Trophoblast cell (in vitro differentiated cells and primary cell): ENCODE measurements at places on chromosomes 7 and 10.

GRCh38 chr10:77493239-77493806, 144.3 kb downstream of the KCNMA1 start:
- DNase-seq: no peak

GRCh38 chr7:143299840-143300239, 11.7 kb downstream of the CASP2 start:
- peak; percentile 32 for DNase-seq

GRCh38 chr7:152312316-152312715, 123.5 kb downstream of the KMT2C start:
- DNase-seq: no peak

- DNase-seq: no peak
Observed at GRCh38 chr7:27663989-27664331, 1.3 kb upstream of the HIBADH start.

DNA sequence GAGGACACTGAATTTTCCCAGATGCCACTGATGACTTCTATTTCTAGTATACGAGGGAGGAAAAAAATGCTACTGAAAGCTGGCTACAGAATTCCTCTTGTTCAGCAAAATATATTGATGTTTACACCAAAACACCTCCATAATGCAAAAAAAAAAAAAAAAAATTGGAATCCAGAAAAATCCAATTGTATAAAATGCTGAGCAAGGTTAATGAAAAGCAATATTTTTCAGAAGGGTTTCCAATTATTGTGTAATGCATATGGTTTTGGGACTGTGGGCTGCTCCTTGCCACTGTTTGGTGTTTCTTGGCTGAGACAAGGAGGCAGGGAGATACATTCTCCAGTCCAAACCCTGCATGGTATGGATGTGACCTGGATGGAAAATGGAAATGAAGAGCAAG, 83.8 kb downstream of the LSM5 start:
- DNase-seq: no peak

- DNase-seq: no peak
Observed at GRCh38 chr10:78191301-78191700, 157.6 kb downstream of the RPS24 start.

GRCh38 chr10:3570131-3570729, 214.8 kb downstream of the KLF6 start:
- no peak for DNase-seq

DNA sequence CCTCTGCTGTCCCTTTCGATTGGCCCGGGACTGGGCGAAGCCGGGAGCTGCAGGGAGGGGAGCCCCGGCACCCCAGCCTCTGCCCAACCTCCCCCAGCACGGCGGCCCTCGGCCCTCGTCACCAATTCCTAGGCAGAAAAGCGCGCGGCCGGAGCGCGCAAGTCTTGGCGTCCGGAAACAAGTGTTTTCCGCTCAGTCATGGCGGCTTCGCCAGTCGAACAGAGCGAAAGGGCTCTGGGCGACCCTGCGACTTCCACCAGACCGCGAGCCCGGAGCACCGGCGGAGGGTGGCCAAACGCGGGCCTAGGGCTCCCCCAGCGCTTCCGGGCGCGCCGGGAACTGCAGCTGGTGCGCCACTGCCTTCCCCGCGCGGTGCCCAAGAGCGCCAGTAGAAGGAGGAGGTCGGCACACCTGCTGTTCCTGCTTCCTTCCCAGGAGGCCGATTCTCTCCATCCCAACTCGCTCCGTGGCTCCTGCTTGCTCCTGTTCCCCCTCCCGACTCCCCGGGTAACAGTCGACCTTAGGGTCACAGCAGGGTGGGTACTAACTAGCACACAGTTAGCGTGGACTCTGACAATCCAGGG, 729.9 kb downstream of the ZWINT start:
- DNase-seq: no peak

- no peak for DNase-seq
Observed at GRCh38 chr7:100486753-100487446, 3.2 kb downstream of the NYAP1 start.

GRCh38 chr7:121530227-121531174, 134.4 kb upstream of the FAM3C start:
- DNase-seq: peak; percentile 71

GRCh38 chr10:93826355-93826754, 67.4 kb upstream of the SLC35G1 start:
- DNase-seq: no peak

GRCh38 chr10:88401671-88402347, 181.3 kb downstream of the RNLS start:
- no peak for DNase-seq

DNA sequence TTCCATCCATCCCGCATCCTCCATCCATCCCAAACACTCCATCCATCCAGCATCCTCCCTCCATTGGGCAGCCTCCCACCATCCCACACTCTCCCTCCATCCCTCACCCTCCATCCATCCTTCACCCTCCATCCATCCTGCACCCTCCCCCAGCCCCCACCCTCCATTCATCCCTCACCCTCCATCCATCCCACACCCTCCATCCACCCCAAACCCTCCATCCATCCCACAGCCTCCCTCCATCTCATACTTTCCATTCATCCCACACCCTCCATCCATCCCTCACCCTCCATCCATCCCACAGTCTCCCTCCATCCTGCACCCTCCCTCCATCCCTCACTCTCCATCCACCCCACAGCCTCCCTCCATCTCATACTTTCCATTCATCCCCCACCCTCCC, 60.4 kb downstream of the FOXI2 start:
- DNase-seq: no peak

GRCh38 chr10:130479926-130480325, 343.7 kb downstream of the GLRX3 start:
- DNase-seq: no peak
